OCI-LY7 (cell line): ENCODE measurements at places on chromosomes 5 and 9. TPM values are rescaled to one million over a fixed set of nuclear protein-coding genes. Genes with fewer than 3 reads are reported as not detected.

GRCh38 chr5:110736753-110737152 lies 2.1 kb upstream of the SLC25A46 start:
- DNase-seq: no peak

- no peak for DNase-seq
These were observed 21.1 kb downstream of the RALGDS start for GRCh38 chr9:133099726-133100505.

- no peak for DNase-seq
These were observed 8.8 kb downstream of the CAMK4 start for GRCh38 chr5:111233052-111233374.

Gene CACNA1B
- not detected in 2 replicates for total RNA-seq

Gene PTPN3
- not detected in 2 replicates for total RNA-seq
